Stimulated activated naive CD4-positive, alpha-beta T cell treated with Interleukin-2 at 50 U/mL for 16 hours (primary cell): ENCODE measurements at places on chromosomes 13 and 19.

DNA sequence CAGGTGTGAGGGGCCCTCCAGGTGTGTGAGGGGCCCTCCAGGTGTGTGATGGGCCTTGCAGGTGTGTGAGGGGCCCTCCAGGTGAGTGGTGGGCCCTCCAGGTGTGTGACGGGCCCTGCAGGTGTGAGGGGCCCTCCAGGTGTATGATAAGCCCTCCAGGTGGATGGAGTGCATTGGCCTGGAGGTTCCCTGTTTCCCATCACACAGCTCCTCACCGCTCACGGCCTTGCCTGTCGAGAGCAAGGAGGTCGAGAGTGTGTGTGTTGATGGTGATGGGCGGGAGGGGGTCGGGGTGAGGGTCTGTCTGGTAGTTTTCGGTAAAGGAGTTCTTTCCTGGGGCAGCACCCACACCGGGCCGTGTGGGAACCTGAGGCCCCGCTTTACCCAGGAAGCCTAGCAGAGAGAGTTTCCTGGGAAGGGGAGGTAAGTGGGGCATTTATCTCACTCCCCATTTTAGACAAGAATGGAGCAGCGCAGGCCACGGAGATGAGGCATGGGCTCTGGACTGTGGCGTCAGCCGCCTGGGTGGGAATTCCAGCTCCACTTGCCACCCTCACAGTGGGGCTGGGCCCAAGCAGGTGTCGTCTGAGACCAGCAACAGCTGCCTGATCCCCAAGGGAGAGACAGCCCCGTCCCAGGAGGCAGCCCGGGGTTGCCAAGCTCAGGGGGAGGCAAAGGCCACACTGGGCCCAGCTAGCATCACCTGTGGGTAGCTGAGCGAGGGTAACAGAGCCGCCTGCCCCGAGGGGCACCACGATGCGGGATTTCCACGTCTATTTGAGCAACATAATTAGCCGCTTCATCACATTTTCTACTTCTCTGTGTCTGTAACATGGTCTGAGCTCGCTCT lies 10.9 kb upstream of the GAS6 start:
- DNase-seq = no peak

GRCh38 chr13:105448811-105449210 lies 1086.7 kb downstream of the EFNB2 start:
- DNase-seq = no peak

GRCh38 chr13:113579686-113580085 lies 4.9 kb upstream of the TFDP1 start:
- DNase-seq = no peak

GRCh38 chr19:10921910-10922637 lies 6.4 kb downstream of the YIPF2 start:
- no peak for DNase-seq

- peak; percentile 89 for DNase-seq
These were observed 638 bp upstream of the BICRA start for GRCh38 chr19:47608074-47608918.

DNA sequence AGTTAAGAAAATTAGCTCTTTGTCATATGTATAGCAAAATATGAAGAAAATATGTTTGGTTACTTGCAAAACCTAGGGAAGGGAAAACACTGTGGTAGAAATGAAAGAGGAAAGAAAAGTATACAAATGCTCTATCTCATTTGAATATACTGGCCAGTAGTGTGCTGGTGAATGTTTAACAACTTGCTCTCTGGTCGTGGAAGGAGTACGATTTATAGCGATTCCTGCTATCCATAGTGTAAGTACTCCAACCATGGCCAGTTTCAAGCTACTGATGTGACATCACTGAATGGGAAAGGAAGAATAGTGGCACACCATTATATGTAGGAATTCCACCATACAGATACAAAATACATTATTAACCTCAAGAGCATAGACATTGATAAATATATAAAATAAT lies 9.3 kb downstream of the BORA start:
- no peak for DNase-seq

DNA sequence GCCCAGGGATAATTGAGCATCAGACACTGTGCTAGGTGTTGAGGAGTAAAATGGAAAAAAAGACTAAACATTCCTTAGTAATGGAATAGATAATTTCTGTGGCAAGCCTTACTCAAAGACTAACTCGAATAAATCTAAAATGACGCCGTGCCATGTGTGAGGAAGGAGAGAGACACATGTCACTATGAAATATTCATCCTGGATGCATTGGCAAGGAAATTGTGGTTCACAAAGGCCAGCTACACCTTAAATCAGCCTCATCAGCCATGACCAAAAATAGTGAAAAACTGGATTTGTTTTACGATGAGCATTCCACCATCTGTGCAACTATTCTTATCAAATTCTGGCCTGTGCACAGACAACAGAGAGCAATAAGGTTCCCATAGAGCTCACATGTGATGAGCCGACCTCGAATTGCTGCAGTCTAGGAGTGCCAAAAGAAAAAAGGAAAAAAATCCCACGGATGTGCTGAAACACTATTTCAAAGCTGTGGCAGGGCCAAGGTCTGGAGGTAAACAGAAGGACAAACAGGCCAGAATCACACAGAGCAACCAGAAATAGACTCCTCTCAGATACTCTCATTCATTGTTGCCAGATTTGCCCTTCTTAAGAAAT lies 505.7 kb downstream of the EFNB2 start:
- DNase-seq = no peak

DNA sequence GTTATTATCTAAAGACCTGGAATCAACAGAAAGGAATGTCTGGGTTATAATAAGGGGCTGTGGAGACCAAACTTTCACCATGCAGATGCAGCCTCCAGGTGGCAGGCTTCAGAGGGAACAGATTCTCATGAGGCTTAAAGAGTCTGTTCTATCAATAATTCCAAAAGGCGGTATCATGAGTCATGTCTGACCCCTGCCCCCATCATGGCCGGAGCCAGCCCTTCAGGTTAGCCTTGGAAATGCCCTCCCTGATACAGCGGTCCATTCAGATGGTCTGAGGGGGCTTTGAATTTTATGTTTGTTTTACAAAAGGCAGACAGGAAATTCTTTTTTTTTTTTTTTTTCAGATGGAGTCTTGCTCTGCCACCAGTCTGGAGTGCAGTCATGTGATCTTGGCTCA lies 21.7 kb upstream of the LAMP1 start:
- peak; percentile 8 for DNase-seq
